Activated effector memory CD4-positive, alpha-beta T cell treated with anti-CD3 and anti-CD28 coated beads, Interleukin-2, amount 50 U/mL, for 16 hours (primary cell): ENCODE measurements at places on chromosomes 16 and 17.

GRCh38 chr16:27084307-27085028, 17.7 kb downstream of the C16orf82 start:
- peak; percentile 41 for DNase-seq

DNA sequence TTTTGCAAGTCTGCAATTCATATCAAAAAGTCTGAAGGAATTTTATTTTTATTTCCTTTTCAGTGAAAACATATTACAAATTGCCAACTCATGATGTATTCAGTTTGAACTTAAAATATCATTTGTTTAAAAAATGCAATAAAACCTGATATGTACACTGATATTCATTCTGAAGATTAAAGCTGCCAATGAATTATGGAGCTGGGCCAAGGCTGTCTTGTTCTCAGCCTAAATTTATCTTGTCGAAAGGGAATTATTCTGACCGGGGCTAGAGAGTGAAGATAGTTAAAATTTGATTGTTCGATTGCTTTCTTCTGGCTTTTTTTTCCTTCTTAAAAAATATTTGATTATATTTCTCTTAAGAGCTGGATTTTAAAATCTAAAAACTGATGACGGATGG, 54.0 kb upstream of the RBFOX1 start:
- no peak for DNase-seq

GRCh38 chr17:20930081-20930760, 112.6 kb downstream of the USP22 start:
- DNase-seq = no peak

DNA sequence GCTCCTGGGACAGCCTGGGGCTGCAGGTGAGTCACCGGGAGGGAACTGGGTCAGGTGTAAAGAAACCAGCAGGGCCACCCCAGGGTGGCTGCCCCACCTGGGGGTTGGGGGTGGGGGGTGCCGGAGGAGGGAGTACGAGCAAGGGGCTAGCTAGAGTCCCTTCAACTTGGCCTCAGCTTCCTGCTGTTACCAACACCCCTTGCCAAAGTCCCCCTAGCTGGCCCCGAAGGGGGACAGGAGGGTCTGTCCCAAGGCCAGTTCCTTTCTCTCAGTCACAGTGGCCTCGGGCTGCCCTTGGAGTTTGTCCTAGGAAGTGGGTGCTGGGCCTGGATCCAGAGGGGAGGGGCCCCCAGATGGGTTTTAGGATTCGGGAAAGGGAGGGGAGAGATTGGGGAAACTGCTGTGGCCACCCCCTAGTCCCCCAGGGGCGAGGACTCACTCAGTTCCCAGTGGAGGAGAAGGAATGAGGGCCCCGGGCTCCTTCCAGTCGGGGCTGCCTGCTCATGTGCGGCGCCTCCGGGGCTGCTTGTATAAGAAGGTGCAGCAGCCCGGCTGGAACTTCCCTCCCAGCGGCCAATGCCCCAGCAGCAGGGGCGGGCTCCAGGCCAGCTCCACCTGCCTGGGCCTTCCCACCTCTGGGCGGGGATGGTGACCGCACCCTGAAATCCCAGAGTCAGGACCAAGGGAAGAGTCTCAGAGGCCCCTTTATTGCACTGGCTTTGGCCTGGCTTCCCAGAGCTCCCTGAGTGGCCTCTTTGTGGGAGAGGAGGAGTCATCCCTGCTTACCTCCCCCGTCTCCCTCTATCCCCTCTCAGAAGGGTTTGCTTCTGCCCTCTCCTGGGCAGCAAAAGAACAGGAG, 7.3 kb downstream of the ARHGAP27 start:
- DNase-seq = no peak

GRCh38 chr16:85676466-85676865, 12.3 kb downstream of the GINS2 start:
- DNase-seq = no peak

GRCh38 chr17:21283482-21284318, 811 bp upstream of the MAP2K3 start:
- DNase-seq = no peak

- no peak for DNase-seq
Measured at GRCh38 chr16:69906838-69907401, 44.2 kb upstream of the CLEC18A start.

DNA sequence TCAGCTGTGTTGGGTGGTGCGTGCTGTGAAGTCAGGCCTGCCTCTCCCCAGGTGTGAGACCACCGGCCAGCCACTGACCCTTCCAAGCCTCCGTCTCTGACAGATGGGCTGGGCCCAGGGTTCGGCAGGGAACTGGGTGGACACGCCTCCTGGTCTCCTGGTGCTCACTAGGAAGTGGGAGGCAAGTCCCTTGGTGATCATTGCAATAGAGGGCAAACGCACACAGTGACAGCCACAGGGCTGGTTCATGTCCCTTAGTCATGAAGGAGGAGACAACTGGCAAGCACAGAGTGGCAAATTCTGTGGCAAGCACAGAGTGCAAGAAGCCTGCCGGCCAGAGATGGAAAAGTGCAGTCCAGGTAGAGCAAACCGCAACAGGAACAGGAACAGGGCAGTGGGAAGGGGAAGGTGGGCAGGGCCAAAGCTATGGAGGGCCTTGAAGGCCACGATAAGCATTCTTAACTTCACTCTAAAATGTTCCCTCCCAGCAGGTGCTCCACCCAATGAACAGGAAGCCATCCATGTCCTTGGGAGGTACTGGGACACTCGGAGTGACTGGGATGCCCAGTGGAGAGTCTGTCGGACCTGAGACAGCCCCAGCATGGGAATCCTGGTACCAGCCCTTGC, 21.9 kb downstream of the USP7 start:
- no peak for DNase-seq

DNA sequence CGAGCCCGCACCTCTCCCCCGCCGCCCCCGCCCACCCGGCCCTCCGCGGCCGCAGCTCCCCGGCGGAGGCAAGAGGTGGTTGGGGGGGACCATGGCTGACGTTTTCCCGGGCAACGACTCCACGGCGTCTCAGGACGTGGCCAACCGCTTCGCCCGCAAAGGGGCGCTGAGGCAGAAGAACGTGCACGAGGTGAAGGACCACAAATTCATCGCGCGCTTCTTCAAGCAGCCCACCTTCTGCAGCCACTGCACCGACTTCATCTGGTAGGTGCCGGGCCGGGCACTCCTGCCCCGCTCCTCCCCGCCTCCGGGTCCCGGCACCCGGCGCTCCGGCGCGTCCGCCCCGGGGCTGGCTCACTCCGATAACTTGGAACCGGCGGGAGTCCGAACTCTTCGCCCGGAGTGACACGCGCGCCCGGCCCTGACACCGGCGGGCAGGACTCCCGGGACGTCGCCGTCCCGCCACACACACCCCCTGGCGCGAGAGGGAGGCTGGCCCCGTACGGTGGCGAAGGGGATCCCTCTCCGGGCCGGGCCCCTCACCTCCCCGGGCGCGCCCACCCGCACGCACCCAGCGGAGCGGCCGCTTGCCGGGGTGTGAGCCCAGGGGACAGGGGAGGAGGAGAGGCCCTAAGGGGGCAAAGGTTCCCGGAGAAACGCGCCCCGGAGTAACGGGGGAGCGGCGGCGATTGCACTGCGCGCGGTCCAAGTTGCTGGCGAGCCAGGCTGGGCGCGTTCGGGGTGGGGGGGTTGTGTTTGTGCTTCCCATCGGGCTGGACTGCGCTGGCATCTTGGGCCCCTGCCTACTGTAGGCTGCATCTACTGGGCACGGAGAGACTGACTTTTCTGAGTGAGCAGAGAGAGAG, 581 bp downstream of the PRKCA start:
- DNase-seq = peak; percentile 81

GRCh38 chr16:46719528-46719927, 28.6 kb downstream of the MYLK3 start:
- DNase-seq = no peak

DNA sequence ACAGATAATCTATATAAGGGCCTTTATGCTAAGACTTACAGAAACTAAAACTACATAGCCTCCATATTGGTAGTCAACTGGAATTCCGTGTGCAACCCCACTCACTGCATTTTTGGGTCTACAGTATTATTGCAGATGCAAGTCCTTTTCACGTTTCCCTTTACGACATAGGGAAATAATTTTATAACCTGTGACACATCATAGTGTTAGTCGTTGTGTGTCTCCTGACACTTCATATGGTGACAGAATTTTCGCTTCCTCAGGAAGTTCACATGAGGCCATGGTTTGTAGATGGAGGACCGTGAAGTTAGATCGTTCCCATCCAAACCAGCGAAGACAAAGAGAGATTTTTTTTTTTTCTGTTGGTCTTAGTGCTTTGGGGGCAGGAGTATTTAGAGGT, 15.7 kb upstream of the MRC2 start:
- no peak for DNase-seq

- DNase-seq = no peak
Measured at GRCh38 chr16:50531359-50531758, 16.8 kb upstream of the NKD1 start.

GRCh38 chr17:37405955-37406634, 541 bp downstream of the ACACA start:
- DNase-seq = no peak

DNA sequence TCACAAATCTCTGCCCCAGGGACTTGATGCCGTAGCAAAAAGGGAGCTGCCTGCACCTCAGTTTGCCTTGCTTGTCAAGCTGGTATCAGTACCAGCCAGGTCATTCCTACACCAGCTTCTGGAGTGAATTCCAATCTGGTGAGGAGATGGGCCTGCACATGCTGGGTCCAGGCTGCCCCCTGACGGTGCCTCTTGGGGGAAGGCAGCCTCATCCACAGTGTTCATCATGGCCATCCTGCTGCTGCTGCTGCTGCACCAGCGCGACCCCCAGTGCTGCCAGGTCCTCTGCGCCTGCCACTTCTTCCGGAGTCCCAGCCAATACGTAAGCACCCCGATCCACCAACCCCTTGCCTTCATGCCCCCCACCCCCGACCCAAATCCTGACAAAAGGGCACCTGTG, 8.3 kb downstream of the MRPL27 start:
- DNase-seq = peak; percentile 46

DNA sequence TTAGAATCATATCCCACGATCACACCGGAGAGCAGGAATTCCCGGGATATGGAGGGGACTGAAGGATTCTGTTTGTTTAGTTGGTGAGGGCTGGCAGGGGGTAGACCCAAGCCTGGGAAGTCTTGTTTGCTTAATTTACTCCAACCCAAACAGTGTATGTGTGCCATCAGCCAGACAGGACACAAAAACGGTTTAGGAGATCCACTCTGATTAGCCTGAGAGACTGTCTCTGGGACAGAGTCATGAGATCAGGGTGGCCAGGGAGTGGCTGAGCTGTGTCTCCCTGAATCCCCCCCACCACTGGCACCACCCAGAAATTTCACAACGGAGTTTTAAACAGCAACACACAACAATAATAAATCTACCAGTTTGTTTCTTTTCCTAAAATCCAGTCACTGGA, 127.0 kb downstream of the RBFOX3 start:
- DNase-seq = no peak

DNA sequence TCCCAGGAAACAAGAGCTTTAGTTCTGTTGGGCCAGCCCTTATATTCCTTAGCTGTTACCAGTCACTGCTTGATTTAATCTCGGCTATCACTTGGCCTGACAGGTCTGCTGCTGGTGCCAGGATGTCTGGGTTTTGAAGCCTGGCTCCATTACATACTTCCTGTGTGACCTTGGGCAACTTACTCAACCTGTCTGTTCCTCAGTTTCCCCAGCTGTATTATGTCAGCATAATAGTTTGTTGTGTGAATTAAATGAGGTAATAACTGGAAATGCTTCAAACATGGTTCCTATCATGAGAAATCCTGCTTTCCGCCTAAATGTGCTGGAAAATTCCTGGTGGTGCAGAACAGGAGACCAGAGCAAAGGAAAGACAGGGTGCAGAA, 50.6 kb upstream of the STH start:
- DNase-seq = no peak

DNA sequence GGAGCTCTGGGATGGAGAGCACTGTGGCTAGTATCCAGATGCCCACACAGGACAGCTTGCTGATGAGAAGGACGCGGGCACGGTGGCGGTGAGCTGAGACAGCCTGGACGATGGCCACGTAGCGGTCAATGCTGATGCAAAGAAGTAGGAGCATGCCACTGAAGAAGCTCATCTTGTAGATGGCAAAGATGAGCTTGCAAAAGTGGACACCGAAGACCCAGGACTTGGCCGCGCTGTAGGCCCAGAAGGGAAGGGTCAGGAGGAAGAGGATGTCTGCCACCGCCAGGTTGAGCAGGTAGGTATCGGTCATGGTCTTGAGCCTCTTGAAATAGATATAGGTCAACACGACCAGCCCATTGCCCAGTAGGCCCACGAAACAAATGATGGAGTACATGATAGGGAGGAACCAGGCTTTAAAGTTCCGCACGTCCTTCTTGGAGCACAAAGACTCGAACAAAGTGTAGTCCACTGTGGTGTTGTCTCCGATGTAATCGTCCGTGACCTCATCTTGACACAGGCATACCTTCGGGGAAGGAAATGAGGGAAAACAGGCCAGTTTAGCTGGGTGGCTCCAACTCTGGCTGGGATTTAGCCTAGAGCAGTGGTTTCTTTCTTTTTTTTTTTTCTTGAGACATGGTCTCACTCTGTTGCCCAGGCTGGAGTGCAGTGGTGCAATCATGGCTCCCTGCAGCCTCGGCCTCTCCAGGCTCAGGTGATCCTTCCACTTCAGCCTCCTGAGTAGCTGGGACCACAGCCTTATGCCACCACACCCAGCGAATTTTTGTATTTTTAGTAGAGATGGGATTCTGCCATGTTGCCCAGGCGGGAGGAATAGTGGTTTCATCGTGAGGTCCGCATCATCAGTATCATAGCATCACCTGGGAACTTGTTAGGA, 9.7 kb downstream of the CCR7 start:
- DNase-seq = peak; percentile 34

- DNase-seq = peak; percentile 76
Measured at GRCh38 chr17:48586355-48587258, 3.4 kb downstream of the HOXB3 start.
